CD4-positive, alpha-beta T cell treated with Interleukin-2 at 100 ng/mL for 4 hours (primary cell): ENCODE measurements at places on chromosomes 2 and 18.

- no peak for DNase-seq
These were observed at the start of gene PDE11A for GRCh38 chr2:178072383-178073301. Gene PDE11A (minus strand): TSS chr2:178072777. CDS start chr2:178072437, 340 bp downstream.

- DNase-seq: no peak
These were observed 1.7 kb downstream of the ROCK2 start for GRCh38 chr2:11342551-11343367.

GRCh38 chr2:28274911-28275685 lies 117.6 kb upstream of the FOSL2 start:
- no peak for DNase-seq

GRCh38 chr2:75342504-75343175 lies 143.3 kb upstream of the TACR1 start:
- DNase-seq: no peak

GRCh38 chr18:3722649-3723433 lies 272.9 kb downstream of the TGIF1 start:
- DNase-seq: no peak

DNA sequence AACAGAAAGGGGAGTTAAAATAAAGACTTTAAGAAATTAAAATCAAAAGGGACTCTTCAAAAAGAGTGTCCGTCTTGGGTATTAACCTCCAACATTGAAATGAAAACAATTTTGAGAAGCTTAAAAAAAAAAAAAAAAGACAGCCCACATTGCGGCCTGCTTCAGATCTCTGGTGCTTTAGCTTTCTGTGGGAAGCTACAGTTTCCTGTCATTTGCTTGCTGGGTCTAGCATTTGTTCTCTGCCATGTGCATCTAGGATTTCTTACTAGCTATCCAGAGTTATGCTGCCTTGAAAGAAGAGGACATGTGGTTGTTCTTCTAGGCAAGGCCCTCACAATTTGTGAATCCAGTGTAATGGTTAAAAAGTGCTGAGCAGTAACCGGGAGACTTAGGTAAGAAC lies 375.3 kb downstream of the SLC4A3 start:
- no peak for DNase-seq
